Spinal cord (tissue), 10 donors: ENCODE measurements at places on chromosomes 11 and 22. TPM values are rescaled to one million over a fixed set of nuclear protein-coding genes. Genes with fewer than 3 reads are reported as not detected.

- no peak for DNase-seq
Measured at GRCh38 chr11:85787168-85787567, 23.8 kb downstream of the SYTL2 start.

The LRRC32 gene
- total RNA-seq = 8.3 TPM

GRCh38 chr11:13278609-13279486, 1.3 kb downstream of the BMAL1 start:
- DNase-seq = no peak

The VWCE gene
- total RNA-seq = 2.4 TPM

GRCh38 chr22:48870436-48870835, 957.2 kb downstream of the BRD1 start:
- DNase-seq = no peak

DNA sequence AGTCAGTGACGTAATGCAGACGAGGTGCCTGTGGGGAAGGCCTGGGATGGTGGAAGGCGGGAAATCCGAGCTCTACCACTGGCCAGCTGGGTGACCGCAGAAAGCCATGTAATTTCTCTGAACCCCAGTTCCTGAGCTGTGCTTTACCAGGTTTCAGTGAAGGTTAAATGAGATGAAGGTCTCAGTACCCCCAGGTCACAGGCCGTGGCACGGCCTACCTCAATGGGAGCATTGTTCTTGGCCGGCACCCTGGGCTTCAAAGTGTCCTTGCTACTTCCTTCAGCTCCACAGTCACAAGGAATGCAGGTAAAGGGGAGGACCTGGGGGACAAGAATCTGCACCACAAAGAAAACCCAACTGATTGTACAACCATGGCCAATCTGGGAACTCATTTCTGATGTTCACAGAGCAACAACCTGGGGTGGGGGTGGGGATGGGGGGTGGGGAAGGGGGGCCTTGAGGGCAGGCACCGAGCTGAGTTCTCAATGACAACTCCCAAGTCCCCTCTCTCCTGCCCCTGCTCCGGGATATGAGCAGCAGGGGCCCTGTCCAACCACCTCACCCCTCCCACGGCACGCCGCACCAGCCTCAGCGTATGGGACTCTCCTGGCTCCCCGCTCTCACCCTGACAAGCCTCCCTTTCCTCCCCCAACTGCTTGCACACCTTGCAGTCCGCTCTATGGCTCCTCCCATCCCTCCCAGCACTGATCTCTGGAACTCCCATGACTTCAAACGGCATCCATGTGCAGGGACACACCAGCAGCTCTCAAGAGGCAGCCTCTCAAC, 59.1 kb upstream of the ARFGAP3 start:
- DNase-seq = no peak

GRCh38 chr11:20933958-20934357, 264.6 kb downstream of the NELL1 start:
- DNase-seq = no peak

- DNase-seq = peak; percentile 30
Measured at GRCh38 chr22:31857247-31857646, 87.1 kb upstream of the YWHAH start.

The OR51E1 gene
- total RNA-seq = 0.40 TPM

DNA sequence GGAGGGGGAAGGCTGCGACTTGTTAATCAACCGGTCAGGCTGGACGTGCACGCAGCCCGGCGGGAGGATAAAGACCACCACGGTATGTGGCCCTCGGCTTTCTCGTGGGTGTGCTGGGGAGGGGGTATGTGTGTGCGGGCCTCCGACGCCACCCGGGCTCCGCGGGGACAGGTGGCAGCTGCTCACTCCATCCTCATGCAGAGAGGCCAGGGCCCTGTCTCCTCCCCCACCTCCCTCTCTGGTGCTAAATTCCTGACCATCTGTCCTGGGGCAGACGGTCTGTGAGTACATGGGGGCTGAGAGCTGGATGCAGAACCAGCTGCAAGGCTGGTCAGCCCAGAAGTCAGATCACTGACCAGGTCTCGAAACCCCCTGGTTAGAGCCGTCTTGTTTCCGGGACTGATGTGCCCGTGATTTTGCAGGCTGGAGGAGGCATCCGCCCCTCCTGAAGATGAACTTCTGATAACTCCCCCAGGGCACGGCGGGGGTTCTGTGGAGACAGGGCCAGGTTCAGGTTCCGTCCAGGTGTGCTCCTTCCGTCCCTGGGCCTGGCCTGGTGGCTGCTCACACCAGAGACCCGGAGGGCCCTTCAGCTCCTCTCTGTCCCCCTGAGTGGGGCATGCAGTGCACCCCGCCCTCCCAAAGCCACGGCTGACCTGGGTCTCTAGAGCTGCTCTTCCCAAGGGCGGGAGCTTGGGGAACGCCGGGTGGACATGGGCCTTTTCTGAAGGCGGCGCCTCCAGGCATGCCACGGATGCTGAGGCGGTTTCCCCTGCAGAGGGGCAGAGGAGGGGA, 1119.7 kb downstream of the BRD1 start:
- DNase-seq = no peak

DNA sequence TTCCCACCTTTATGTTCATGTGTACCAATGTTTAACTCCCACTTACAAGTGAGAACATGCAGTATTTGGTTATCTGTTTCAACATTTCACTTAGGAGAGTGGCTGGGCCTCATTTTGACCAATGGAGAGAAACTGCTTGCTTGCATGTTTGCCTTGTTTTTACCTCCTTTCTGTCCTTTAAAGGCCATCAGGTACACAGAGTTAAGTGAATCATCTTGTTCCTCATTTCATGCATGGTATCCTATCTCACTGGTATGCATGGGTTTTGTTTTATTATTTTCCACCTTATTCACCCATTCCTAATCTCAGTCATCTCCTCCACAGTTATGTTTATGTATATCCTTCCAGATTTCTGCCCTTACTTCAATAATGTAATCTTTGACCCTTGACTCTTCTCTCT, 101.0 kb downstream of the ELP4 start:
- no peak for DNase-seq

DNA sequence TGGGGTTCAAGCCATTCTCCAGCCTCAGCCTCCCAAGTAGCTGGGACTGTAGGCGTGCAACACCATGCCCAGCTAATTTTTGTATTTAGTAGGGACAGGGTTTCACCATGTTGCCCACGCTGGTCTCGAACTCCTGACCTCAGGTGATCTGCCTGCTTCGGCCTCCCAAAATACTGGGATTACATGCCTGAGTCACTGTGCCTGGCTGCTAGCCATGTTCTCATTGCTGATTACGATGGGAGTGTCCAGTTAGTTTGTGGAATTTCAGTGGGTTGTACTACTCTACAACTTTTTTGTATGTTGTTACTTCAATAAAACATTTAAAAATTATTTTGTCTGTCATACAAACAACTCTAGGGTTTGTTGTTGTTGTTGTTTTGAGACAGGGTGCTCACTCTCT, 4.8 kb upstream of the VPS11 start:
- no peak for DNase-seq

DNA sequence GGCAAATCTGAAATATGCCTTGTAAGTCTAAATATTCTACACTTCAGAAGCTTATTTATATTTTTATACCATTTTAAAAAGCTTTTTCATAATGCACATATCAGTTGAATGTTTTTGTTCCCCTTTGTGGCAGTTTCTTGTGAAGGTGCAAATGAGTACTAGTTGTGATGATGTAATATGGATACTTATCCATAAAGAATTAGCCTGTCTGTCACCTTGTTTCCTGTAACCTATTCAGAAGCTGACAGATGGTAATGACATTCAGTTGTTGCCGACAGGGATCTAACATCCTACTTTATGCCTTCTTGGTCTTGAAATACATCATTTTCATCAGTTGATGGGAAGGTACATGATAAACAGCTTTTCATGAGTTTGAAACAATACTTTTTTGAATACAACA, 2.9 kb downstream of the QSER1 start:
- DNase-seq = peak; percentile 2

DNA sequence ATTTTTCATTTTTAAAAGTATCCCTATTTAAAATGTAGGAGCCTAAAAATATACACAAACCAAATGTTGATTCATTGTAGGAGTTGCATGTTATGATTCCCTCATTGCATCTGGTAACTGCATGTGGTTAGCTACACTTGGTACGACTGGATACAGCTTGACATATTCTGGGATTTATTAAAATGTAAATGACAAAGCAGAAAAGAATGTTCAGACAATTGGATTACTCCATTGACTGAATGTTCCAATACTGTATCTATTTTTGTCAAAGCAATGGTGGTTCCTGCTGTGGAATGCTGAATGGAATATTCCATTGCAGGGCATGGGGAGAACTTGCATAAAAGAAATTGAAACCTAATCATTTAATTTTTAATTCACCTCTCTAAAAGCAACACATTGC, 30.8 kb downstream of the BLID start:
- DNase-seq = no peak

DNA sequence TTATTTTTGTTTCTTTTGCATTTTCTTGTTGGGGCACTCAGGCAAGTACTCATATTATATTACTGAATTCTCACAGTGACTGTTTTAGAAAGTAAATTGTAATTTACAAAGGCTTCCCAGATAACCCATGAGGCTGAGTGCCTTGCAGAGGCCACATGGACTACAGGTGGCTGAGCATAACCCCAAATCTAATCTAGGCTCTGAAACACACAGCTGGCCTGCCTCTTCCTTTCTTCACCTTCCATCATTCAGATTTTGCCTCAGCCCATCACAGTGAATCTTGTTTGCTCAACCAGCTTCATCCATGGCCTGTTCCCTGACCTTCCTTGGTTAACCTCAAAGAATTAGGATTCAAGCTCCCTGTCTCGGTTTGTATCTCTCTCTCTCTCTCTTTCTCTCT, 78.5 kb upstream of the PRDM11 start:
- DNase-seq = no peak

- DNase-seq = no peak
Measured at GRCh38 chr11:62353841-62354240, 16.6 kb downstream of the ASRGL1 start.

GRCh38 chr11:105344938-105345337, 205.4 kb upstream of the CARD18 start:
- no peak for DNase-seq

The SLC5A4 gene
- 1.1 TPM for total RNA-seq

- DNase-seq = no peak
Measured at GRCh38 chr22:33785283-33785968, 134.8 kb downstream of the LARGE1 start.

DNA sequence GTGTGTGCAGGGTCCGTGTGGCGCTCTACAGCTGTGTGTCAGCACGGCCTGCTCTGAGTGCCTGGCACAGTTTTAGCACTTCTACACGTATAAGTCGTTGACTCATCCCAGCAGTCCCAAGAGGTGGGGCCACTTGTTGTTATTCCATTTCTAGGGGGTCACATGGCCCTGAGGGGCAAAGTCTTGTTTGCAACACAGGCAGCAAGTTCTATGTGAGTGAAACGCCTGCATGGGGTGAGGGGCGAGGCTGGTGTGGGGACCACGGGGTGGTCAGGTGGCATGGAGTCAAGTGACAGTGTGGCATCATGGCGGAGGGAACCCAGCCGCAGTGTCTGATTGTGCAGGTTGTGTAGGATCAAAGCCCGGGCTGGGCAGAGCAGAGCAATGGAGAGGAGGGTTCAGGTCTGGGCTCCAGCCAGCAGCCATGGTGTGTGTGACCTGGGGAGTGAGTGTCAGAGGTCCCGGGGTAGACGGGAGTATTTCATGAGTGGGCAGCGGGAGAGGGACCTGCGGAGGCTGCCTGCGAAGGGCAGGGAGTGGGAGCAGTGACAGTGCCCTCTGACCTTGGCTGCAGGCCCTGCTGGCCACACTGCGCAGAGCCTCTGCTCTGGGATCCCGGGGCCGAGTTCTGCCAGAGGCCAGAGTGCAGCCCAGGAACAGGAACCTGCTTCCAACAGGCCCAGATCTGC, 27.9 kb downstream of the SHANK3 start:
- DNase-seq = no peak

The TTLL1 gene
- total RNA-seq = 21.6 TPM

The CYB5R2 gene
- total RNA-seq = 47.8 TPM
